ENCODE measurements at places on chromosomes 2 and 18. TPM values are rescaled to one million over a fixed set of nuclear protein-coding genes. Genes with fewer than 3 reads are reported as not detected.

The GALNT14 gene
- 0.38 TPM for total RNA-seq

The CRYGB gene
- not detected for total RNA-seq

The SULT1C4 gene
- total RNA-seq = 2.0 TPM

The PARD3B gene
- 7.8 TPM for total RNA-seq

The HEATR5B gene
- total RNA-seq = 31.0 TPM

The CHN1 gene
- total RNA-seq = 11.7 TPM

The UPP2 gene
- total RNA-seq = not detected

The MC2R gene
- not detected for total RNA-seq

The ALPP gene
- not detected for total RNA-seq

The STPG4 gene
- total RNA-seq = not detected

The VSNL1 gene
- 10.4 TPM for total RNA-seq

The RPL37A gene
- total RNA-seq = 2,083 TPM

The MOGAT1 gene
- total RNA-seq = 0.38 TPM

The LRRC30 gene
- not detected for total RNA-seq

The APOB gene
- total RNA-seq = 12.5 TPM

The ATP6V1B1 gene
- total RNA-seq = not detected

The ILKAP gene
- 26.2 TPM for total RNA-seq

The ZNF521 gene
- total RNA-seq = 29.6 TPM

The TWIST2 gene
- 2.6 TPM for total RNA-seq

The FBXO41 gene
- 0.87 TPM for total RNA-seq

The GKN1 gene
- total RNA-seq = not detected

The MC5R gene
- total RNA-seq = not detected

The ACOXL gene
- not detected for total RNA-seq

The EML6 gene
- 0.16 TPM for total RNA-seq

The ARHGAP28 gene
- 1.1 TPM for total RNA-seq

The SERPINB7 gene
- not detected for total RNA-seq

The DNER gene
- total RNA-seq = 3.3 TPM

The SCYGR4 gene
- total RNA-seq = not detected

All from Right ventricle myocardium inferior (tissue), 1 donor.